ENCODE measurements at places on chromosomes 13 and 19.

DNA sequence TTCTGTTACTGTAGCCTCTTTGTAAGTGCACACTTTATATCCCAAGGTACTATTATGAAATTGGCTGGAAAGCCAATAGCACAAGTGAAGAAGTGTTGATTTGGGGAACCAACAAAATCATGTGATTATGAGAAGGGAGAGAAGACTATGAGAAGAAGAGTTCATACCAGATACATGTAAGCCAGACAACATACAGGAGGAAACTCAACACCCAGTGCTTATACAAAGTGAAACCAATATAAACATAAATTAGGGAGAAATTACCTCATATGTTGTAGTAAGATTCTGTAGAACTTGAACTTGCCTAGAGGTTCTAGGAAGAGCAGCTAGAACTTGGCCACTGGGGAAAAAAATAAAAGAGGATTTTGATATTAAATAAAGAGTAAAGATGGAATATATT is 17.4 kb downstream of the CPB2 start:
- DNase-seq: no peak

DNA sequence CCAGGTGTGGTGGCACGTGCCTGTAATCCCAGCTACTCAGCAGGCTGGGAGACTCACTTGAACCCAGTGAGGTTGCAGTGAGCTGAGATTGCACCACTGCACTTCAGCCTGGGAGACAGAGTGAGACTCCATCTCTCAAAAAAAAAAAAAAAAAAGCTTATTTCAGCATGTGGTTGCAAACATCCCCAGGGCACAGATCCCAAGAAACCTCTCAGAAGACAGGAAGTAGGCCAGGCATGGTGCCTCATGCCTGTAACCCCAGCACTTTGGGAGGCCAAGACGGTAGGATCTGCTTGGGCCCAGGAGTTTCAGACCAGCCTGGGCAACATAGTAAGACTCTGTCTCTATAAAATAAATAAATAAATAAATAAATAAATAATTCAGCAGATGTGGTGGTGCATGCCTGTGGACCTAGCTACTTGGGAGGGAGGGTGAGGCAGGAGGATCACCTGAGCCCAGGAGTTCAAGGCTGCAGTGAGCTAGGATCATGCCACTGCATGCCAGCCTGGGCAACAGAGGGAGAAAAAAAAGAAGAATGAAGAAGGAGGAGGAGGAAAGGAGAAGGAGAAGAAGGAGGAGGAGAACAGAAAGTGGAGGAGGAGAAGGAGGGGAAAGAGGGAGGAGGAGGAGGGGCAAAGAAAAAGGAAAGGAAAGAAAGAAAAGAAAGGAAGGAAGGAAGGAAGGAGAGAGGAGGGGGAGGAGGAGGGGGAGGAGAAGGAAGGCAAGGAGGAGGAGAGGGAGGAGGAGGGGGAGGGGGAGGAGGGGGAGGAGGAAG is 4.3 kb upstream of the LRRC8E start:
- no peak for DNase-seq

GRCh38 chr13:31749929-31750328 is 10.6 kb downstream of the RXFP2 start:
- peak; percentile 22 for DNase-seq

GRCh38 chr13:42361701-42362100 is 89.7 kb downstream of the AKAP11 start:
- DNase-seq: no peak
